ENCODE measurements at places on chromosomes 1 and 21.
A peak's percentile ranks its signal among the peaks of the same experiment; 100 is the strongest.

- DNase-seq, result no peak
These were observed 40.2 kb upstream of the PARP1 start for GRCh38 chr1:226447932-226448665.

- no peak for DNase-seq
These were observed 107.0 kb upstream of the TLR5 start for GRCh38 chr1:223249854-223250631.

DNA sequence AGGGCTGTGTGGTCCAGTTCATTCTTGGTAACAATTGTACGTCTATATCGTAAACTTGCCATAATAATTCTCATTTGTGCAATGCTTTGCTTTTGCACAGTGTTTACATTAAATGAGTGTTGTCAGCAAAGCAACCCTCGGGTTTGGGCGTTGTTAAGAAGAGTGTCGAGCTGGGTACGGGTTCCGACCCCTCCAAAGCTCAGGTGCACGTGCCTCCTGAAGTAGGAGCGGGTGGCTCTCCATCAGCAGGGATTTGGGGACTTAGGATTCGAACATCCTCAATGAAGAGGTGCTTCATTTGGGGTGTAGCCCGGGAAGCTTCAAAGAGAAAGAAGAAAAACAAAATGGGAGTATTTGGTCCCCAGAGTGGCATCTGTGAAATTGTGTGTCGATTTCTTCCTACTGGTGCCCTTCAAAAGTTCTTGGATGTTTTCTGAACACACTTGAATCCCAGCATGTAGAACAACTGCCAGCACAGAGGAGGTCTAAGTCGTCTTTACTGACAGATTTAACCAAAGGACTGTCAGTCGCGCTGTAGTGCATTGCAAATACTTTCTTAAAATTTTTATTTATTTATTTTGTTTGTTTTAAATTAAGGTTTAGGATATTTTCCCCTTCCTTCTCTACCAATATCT lies 1.1 kb downstream of the TRIM58 start:
- no peak for DNase-seq

GRCh38 chr1:89692601-89693521 lies 59.9 kb downstream of the LRRC8C start:
- no peak for DNase-seq

DNA sequence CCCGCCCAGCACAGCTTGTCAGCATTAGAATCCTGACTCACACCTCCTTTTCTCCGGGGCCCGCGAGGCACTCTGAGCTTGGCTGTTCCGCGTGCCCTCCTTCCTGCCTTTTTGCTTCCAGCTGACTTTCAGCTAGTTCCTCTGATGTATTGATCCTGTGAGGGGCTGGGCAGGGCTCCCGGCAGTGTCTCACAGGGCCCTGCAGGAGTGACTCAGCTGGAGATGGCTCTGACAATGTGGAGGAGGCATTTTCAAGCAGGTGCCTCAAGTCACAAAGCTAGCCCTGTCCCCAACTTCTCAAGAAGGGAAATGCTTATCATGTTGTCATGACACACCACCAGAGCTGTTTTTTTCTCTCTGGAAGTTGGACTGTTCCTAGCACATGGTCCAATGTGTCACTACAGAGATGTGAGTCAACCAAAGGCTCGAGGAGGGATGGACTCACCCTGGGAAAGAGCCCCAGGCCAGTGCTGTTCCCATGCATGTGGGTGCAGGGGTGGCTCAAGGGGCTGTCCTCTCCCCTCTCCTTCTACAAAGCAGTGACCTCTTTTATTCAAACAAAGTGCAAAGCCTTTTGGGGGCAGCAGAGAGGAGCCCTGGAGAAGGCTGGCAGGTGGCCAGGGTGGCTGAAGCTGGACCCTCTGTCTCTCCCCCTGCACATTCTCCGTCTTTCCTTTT lies 30.6 kb downstream of the SYT6 start:
- no peak for DNase-seq

- DNase-seq, result no peak
These were observed 51.4 kb downstream of the NGF start for GRCh38 chr1:115286431-115287205.

DNA sequence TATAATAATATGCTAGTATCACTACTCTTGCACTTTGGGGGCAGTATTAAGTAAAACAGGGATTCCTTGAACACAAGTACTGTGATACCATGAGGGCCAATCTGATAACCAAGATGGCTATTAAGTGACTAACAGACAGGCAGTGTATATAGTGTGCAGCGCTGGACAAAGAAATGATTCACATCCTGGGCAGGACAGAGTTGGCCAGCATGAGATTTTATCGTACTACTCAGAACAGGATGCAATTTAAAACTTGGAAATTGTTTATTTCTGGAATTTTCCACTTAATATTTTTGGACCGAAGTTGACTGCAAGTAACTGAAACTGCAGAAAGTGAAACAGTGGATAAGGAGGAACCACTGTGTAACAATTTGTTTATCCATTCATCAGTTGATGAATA lies 74.6 kb downstream of the DNTTIP2 start:
- DNase-seq, result peak; percentile 16

DNA sequence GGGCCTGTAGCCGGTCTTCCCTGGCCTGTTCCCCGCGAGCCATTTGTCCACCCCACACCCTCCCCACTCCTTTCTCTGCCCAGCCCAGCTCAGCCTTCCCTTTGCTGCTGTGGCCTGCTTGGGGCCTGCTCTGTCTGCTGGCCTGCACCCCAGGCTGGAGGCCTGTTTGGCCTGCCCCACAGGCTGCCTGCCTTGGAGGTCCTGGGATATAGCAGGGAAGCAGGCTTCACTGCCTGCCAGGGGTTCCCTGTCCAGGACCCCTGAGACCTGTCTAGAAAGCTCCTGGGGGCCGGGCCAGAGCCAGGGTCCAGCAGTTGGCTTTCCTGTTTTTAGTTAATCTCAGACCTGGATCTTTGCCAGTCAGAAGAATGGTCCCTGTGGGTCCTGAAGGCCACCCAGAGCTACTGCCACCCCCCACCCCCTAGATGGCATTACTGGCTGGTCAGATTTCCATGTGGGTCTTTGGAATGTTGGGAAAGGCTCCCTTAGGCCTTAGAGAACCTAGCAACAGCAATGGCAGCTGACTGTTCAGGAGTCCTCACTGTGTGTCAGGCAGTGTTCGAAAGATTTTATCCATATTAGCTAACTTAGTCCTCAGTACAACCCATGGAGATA lies 7.7 kb downstream of the ZNF362 start:
- no peak for DNase-seq

- no peak for DNase-seq
These were observed 7.0 kb downstream of the RD3 start for GRCh38 chr1:211484755-211485479.

GRCh38 chr21:45074818-45075595 lies 627 bp downstream of the ADARB1 start:
- no peak for DNase-seq

DNA sequence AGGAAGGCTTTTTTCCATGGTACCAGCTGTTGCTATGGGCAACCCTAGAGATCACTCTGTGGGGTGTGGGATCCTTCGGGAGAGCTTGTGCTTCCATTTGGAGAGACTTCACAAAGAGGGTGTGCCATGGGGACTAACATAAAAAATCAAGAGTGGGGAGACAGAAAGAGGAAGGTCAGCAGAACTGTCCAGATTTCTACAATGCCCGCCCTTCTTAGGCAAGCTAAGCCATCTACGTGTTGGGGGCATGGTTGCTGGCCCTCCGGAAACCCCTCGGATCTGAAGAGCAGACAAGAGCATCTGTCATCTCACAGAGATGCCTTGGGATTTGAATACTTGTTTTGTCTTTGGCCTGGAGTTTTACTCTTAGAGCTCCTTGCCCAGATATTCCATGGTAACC lies 83.9 kb upstream of the ZNF648 start:
- DNase-seq, result no peak

DNA sequence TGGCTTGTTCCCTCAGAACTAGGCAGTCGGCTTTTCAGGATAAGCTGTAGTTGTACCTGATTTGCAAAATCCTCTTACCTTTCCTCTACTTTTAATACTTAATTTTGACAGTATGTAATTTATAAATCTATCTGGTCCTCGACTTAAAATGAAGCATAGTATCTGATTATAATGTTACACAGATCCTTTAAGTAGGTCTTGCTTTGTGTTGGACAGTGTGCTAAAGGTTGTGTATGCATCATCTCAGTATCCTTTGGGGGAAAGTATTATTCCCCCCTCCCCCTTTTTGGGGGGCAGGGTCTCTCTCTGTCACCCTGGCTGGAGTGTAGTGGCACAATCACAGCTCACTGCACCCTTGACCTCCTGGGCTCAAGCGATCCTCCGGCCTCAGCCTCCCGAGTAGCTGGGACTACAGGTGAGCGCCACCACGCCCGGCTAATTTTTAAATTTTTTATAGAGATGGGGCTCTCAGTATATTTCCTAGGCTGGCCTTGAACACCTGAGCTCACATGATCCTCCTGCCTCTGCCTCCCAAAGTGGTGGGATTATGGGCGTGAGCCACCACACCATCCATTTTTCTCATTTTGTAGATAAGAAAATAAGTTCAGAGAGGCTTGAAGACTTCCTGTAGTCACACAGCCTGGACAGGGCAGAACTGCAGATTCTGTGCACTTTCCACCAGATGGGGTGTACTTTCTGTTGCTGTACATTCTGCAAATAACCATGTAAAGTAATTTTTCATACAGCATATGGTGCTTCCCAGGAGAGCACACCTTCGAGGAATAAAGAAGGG lies 791 bp upstream of the STX6 start:
- DNase-seq, result no peak

DNA sequence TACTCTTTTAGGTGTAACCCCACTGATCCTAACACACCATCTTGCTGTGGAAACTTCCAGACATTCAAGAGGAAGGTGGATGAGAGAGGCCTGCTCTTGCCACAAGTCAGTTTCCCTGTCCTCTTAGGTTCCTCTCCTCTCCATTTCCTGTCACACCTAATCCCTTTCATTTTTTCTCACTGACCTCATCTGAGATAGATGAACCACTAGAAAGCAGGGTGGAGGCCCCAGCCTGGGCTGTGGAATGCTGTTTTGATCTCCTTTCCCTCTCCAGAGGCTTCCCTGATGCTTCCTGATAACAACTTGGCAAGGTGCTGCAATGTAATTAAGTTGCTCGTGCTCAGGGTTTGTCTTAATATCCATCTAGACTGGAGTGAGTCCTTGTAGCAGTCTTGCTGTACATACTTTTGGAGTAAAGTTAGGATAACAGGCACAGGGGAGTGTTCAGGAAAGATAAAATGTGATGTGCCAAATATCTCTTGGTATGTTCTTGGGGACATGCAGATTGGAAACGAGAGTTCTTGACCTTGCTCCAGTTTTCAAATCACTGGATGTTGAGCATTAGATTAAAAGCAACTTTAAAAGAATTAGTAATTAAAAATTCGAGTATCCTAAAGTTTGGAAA lies 11.2 kb downstream of the LRRC42 start:
- DNase-seq, result no peak

GRCh38 chr1:48600182-48600581 lies 128.2 kb upstream of the SPATA6 start:
- no peak for DNase-seq

DNA sequence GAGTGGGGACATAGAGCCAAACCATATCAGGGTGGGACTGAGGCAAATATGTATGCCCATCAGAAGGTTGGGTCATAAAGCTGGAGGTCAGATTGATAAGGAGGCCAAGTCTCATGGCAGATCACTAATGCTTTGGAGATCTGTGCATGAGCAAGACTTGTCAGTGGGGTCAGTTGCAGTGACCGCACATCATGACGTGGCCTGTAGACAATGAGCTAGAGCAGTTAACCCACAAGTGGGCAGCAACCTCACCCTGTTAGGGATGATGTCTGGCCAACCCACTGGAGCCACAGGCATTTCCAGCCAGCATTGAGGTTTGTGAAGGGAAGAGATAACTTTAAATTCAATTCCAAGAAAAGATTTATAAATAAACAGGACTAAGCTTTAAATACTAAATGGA lies 66.7 kb downstream of the XCL1 start:
- DNase-seq, result no peak

DNA sequence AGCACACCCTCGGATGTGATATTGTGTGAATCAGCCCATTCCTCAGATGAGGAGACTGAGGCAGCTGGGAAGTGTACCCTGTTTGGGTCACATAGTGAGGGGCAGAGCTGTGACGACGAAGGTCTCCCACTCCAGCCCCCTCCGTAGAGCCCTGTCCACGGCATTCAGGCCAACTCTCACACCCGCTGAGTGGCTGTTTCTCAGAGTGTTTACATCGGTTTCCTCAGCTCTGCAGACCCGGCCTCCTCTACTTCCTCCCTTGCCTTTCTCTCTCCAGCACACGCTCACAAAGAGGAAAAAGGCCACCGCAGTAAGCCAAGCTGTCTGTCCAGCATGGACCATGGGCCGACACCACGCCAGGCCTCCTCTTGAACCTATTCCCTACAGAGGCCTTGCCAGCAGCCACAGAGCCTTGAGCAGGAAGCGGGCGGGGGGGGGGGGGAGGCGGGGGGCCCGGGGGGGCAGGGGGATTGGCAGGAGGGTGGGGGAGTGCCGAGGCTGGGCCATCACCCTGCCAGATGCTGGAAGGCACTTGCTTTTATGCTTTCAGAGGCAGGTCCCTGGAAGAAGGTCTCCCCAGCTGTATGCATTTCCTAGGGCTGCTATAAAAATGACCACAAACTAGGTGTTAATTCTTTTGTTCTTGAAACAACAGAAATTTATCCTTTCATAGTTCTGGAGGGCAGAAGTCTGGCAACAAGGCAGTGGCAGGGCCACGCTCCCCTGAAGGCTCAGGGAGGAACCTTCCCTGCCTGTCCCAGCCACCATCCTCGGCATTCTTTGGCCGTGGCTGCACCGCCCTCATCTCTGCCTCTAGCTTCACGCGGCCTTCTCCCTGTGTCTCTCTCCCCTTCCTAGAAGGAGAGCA lies 178.4 kb downstream of the PSMG1 start:
- DNase-seq, result no peak

DNA sequence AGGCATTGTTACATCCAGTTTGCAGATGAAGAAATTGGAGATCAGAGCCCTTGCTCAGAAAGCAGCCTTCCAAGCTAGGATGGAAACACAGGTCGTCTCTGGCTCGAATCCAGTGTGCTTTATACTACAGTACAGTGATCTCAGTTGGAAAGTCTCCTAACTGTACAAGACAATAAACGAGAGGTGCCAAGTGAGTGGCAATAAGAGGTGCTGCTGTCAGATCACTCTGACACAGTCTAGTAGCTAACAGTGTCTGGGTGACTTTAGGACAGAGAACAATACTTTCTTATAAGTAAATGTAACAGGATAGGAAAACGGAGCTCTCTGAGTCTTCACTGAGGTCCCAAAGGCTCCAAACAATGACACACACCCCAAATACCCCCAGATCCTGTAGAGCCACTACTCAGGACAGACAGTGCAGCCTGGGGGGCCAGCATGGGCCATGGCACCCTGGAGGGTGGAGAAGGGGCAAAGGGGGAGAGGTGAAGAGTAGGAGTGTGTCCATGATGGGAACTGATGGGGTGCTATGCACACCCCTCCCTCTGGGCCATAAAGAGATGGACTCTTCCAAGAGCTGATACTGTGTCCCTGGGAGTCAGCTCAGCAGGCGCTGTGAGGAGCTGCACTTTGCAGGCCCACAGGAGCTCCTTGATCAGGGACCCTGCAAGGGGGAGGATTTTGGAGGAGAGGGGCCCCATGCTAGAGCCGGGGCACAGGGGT lies 3.3 kb downstream of the SH3BGR start:
- DNase-seq, result no peak

Data from muscle of arm (tissue), 14 donors.